ENCODE measurements at places on chromosomes 4 and X.
A peak's percentile ranks its signal among the peaks of the same experiment; 100 is the strongest.

DNA sequence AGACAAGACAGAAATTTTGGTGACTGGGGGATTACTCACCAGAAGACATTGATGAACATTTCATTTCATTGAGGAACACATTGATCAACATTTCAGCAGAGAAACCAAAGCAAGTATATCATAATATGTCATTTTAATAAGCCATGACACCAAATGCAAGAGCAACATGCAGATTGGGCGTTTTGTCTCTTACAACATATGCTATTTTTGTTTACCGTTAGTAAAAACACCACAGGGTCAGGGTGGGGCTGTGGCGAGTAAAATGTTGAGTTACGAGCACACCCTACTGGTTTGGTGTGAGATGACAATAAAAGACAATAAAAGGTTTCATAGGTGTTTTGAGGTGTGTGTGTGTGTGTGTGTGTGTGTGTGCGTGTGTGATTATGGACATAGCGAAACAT lies 294.5 kb downstream of the PDGFC start:
- peak; percentile 33 for DNase-seq

DNA sequence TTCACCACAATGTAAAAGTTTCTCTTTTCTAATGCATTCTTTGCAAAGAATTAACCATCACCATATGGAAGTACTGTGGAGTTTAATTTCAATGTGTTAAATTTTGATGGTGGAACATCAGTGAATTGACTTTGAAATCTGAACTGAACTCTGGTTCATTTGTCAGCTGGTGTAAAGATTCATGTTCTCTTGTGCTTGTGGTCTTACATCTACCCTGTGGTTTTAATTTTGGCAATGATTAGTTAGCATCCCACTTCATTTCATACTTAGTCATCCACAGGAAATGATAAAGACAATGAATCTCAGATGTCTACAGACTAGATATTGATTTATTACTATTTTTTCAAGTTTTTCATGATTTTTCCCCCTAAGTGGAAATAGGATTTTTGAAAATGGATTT lies 77.8 kb downstream of the GRID2 start:
- DNase-seq = peak; percentile 61

DNA sequence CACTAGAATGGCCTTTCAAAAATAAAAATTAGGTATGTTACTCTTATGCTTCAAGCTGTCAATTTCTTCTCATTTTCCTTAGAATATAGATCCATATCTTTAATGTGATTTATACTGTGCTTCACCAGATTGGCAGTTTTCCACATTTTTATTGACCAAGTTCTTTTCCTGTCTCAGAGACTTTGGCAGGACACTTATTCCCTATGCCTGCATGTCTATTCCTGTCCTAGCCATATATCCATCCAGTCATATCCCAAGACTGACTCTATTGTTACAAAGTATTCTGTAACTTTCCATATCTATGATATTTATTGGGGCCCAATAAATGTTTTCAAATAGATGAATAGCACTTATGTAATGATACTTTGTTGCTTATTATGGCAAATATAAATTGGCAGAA lies 450.7 kb downstream of the GASK1B start:
- DNase-seq = no peak

DNA sequence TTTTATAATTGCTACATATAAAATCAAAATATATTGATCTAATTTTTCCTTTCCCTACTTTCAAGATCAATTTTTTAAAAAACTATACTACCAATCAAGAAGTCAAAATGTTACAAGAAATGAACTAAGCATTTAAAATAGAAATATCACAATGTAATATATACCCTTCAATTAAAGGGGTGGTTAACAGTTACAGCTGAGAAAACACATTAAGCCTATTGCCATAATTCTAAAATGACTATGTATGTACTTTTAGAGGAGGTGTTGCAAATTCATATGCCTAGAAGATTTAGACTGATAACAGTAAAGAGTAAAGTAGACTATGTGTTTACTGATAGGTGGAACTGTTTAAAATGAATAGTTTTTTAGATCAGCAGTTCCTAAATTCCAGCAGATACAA lies 3.7 kb downstream of the NUP54 start:
- DNase-seq = no peak

- DNase-seq = no peak
Measured at GRCh38 chrX:149069899-149070298, 435.2 kb downstream of the IDS start.

DNA sequence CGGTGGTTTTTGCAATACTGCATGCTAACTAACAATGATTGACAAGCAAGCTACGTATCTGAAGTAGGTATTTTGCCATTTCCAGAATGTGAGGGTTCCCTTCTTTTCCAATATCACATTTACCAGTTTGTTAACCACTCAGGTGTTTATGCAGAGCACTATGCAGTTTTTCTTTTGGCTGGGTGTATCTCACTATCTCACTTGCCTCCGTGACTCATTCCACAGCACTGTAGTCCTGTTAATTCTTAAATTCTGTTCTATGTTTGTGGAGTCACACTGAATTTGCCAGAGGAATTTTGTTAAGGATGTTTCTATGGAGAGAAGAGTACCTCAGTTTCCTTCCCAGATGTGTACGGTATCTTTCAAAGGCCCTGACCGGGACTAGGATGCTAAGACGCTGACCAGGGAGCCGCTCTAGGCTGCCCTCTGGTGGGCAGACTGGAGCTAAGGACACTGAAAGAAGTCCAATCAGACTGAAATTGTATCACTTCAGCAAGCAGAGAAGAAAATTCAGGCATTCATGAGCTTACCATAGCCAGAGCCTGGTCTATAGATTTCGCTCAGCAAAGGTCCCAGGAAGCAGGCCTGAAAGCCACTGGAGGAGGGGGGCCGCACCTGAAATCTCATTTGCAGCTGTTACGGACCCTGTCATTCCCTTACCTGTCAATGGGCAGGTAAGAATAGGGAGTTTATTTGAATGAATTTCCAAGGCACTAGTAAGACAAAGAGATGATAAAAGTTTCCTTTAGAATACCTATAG lies 388.4 kb upstream of the SPOCK3 start:
- peak; percentile 24 for DNase-seq

DNA sequence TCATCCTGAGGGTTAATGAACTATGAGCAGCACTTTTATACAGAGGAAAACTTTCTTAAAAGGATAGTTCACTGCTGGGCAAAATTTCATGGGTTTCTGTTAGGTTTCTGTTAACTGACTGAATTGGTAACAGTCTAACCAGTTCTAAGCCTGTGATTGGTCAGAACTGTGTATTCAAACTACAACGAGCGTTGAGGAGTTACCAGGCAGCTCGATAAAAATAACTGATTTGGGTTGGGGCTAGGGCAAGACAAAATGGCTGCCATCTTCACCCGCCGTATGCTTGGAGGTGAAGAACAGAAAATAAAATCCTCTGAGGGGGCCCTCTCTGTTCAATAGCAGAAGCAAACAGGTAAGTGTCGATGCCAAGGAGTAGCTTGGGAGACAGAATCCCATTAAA lies 22.0 kb downstream of the FAM133A start:
- no peak for DNase-seq

DNA sequence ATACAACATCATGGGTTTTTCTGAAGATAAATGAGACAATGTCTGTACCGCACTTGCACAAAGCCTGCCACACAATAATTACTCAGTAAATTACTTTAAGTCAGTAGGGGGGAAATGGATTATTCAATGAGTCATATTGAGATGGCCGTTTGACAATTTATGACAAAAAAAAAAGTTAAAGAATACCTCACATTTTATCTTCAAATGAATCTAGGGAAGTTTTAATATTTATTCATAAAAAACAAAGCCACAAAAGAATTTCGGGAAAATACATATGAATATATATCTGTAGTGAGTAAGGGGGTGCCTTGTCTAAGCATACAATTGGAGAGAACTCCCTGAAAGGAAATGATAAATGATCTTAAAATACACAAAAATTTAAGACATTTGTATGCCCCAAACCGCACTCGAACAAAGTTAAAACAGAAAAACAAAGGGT lies 197.0 kb upstream of the SLC7A11 start:
- no peak for DNase-seq

- peak; percentile 94 for DNase-seq
Measured at GRCh38 chr4:87865288-87865687, 32.5 kb downstream of the MEPE start.

GRCh38 chr4:189376901-189377300 lies 563.8 kb upstream of the FRG1 start:
- DNase-seq = no peak

DNA sequence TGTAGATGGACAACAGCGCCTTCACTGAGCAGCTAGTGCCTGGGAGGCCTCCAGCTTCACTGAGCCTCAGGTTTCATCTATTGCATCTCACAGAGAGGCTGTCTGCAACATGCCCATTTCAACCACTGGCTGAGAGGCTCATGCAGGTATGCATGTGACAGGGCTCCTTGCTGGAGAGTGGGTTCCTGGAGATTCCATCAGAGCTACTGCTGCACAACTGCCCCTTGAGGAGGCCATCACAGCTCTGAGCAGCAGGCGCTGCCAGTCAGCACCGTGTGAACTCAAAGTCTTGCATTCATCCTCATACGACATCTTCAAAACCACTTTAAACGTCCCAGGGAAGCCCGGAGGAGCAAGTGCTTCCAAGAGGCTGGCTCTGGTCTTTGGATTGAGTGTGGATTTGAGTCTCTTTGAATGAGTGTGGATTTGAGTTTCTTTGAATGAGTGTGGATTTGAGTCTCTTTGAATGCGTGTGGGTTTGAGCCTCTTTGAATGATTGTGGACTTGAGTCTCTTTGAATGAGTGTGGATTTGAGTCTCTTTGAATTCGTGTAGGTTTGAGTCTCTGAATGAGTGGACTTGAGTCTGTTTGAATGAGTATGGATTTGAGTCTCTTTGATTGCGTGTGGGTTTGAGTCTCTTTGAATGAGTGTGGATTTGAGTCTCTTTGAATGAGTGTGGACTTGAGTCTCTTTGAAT lies 8.7 kb downstream of the P2RY8 start:
- no peak for DNase-seq

DNA sequence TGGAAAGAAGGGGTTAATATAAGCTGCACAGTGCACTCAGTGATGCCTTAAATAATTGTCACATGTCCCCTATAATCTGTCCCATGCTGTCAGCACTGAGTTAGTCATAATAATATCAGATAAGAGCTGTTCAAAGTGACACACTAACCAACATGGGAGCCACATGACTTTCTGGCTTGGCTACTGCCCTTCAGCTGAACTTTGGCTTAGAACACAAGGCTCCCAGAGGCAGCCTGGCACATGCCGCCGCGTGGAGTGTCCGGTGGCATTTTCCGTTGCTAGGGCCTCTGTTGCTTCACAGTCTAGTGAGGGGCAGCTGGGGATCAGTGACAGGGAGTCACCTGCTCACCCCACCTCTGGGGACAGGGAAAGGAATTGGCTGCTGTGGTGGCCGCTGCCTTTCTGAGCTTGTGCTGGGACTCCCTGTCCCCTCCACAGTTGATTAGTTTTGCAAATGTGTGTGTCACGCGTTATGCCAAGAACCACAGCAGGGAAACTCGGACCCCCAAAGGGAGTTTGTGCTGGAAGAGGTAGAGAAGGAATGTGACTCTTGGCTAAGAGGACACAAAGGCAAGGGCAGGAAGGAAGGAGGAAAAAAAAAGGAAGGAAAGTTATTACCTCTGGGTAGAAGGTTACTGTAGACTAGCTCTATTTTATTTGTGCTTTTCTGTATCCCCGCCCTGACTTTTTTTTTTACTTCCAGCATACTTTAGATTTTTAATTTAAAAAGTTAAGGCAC lies 41.1 kb upstream of the PPARGC1A start:
- DNase-seq = peak; percentile 91

DNA sequence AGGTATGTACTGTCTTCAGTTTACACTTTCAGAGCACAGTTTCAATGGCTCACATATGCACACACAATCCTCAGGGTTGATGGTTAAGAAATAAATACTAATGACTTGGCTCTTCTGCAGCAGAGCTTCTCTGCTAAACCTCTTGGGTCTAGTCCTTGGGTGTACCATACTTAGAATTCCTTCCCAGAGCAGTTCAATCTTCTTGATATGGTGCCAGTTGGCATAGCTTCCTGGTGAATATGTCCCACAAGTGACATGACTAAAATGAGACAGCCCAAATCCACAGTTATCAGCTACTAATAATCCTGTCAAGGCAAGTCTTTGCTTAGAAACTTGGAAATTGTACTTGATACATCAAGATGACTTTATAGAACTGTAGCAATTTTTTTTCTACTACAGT lies 654.4 kb downstream of the IQCM start:
- peak; percentile 50 for DNase-seq

- DNase-seq = peak; percentile 7
Measured at GRCh38 chr4:166174717-166175490, 301.9 kb downstream of the TLL1 start.

DNA sequence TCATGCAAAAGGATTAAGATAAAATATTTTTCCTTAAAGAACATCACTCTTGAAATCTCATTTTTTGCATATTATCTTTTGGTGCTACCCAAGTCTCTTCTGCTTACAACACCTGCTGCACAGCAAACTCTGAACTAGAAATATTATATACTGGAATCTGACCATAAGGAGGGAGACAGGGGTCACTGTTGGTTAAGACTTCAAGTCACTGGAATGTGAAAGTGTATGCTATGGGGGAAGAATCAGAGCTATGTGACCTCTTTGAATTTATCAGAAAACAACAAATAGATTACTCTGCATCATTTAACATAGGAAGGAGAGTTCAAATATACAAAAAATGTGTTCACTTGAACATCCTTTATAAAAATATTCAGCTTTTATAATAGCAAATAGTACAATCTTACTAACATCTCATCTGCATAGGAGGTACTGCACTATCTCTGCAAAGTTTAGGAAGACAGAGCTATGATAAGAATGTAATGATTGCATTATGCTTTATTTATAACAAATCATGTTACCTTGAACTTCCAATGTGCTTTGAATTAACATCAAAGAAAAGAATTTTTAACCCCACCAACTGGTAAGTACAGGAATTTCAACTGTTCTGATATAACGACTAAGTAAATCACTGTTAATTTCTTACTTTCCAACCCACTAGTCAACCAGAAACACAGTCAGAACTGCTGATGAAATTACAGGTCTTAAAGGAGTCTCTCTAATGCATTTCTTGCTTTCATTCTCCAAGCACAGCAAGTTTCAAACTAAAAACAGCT lies 69.8 kb downstream of the ZNF827 start:
- peak; percentile 85 for DNase-seq

DNA sequence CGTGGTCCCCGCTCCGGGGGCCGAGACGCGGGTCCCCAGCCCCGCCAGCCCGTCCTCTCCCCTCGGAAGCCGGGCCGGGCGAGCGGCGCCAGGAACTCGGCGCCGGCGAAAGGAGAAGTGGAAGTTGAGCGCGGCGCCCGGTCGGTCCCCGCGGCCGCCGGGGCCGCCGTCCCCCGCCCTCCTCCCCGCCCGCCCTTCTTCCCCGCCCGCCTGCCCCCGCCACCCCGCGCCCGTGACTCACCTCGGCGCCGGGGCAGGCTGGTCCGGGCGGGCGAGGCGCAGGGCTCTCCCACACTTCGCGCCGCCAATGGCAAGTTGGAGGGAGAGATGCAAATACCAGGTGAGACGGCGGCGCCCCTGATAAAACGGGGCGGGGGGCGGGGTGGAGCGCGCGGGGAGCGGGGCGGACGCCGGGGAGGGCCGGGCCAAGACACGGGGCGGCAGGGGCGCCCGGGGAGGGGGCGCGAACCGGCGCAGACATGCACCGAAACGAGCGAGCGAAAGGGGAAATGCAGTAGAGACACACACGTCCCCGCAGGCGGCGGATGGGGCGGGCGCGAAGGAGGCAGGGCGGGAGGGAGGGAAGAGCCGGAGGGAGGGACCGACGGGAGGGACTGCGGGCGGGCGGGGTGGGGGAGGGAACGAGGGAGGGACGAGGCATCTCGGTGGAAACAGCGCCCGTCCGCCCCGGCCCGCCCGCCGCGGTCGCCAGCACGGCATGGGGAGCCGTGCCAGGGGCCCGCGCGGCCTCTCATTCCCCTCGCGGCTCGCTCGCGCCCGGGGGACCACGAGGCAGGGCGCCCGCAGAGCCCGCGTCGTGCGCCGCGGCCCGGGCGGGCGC lies at the start of gene ELF4:
TSS of gene ELF4 (minus strand) at position 119 of the 841 bp plus-strand sequence. CDS start 29,167 bp downstream, outside the sequence.
- DNase-seq = no peak

Measured in renal cortical epithelial cell (primary cell).